AG08395 (cell line): ENCODE measurements at places on chromosomes 3 and 15.

DNA sequence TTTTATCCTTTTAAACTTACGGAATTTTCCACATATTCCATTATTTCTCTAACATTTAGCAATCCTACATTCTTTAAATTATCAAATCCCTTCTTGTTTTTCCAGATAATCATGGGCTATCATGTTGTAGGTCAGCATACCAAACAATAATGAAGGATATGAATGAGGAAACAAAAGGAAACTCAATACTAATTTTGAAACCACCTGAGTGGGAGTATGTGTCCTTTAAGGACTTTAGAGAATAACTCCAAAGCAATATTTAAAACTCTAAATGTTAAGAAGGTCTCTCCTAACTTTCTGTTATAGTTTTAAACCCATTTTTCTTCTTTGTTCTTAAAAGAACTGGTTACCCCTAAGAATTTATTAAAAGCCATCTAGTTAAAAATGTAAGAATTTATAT lies 43.0 kb downstream of the TP53BP1 start:
- no peak for DNase-seq

GRCh38 chr15:88904257-88904623 lies 8.9 kb upstream of the HAPLN3 start:
- DNase-seq, result no peak

GRCh38 chr3:194117104-194117845 lies 18.7 kb upstream of the HES1 start:
- no peak for DNase-seq

DNA sequence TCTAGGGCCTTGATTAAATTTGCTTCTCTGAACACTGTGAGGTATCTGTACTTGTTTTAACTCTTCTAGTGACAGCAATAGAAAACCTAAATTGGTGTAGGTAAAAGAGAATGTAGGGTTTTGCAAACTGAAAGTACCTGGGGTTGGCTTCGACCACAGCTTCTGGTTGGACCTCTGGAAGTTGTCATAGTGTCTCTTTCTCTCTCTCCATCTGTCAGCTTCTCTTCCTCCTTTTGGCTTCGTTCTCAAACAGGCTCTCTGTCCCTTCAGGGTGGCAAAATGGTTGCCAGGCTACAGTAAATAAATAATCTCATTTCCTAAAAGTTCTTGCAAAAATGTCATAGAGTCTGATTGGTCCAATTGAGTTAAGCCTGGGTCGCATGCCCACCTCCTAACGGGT lies 149.3 kb upstream of the CTDSPL start:
- no peak for DNase-seq

- DNase-seq, result no peak
Observed at GRCh38 chr15:96767703-96768434, 437.4 kb downstream of the NR2F2 start.

- no peak for DNase-seq
Observed at GRCh38 chr15:47383801-47384200, 333.5 kb upstream of the SEMA6D start.

DNA sequence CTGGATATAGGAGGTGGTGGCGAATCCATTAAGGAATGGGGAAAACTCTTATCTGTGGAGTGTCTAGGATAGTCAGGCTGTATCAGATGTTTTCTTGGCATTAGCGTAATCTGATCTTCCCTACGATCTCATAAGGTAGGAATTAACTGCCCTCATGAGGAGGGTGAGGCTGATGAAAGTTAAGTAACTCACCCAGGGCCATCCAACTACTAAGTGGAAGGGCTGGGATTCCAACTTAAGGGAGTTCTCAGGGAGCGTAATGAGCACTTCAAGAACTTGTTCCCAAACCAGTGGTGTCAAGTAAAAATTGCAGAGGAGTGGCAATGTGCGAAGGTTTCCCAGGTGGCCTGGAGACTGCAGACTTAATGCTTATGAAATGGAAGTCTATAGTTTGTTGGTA lies 55.9 kb upstream of the OSBPL11 start:
- DNase-seq, result peak; percentile 12

- no peak for DNase-seq
Observed at GRCh38 chr3:127141921-127142730, 50.8 kb upstream of the PRR23E start.

- DNase-seq, result no peak
Observed at GRCh38 chr3:33855884-33856546, 57.6 kb downstream of the PDCD6IP start.

DNA sequence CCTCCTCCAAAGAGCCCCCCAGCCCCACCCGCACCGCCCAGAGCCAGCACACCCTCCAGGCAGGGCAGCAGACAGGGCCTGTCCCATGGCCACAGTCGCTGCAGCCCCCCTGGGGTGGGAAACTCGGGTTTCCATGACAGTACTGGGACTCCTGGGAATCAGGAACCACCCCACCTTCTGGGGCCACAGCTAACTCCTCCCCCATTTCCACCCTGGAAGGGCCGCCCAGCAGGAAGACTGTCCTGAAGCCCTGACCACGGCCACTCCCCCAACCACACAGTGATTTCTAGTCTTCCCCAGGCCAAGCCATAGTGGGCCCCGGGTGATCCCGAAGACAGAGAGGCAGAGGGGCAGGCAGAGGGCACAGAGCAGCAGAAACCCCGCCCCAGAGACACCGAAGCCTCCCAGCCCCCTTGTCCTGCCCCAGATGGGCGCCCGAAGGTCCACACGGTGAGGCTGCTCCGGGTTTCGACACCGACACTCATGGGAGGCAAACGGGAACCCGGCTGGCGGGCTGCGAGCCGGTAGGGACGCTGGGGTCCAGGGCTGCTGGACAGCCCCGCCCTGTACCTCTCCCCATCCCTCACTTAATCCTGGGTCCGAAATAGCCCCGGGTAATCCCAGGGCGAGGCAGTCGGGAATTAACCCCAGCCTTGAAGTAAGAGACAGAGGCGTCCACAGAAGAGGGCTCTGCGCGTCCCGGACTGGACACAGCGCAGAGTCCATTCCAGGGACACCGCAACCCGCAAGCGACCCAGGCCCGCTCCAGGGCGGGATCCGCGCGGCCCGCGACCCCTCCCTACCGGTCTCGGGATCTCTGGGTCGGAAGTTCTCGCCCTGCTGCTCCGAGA lies 138.4 kb downstream of the NUP210 start:
- no peak for DNase-seq

- DNase-seq, result peak; percentile 58
Observed at GRCh38 chr3:107392549-107393165, 15.4 kb downstream of the CCDC54 start.

DNA sequence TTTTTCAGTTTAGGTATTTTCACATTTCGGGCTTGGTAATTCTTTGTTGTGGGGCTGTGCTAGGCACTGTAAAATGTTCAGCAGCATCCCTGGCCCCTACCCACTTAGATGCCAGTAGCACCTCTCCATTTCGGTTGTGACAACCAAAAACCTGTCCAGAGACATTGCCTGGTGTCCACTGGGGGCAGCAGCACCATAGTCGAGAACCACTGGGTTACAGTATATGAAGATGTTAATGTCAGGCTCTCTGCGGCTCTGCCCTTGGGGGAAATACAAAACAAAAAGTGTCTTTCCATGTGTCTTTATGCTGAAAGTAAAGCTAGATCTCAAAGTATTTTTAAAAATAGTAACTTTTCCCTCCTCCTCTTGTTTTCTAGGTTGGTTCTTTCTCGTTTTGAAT lies 177.2 kb downstream of the ITPR1 start:
- peak; percentile 25 for DNase-seq

GRCh38 chr3:13072600-13073325 lies 466 bp downstream of the IQSEC1 start:
- DNase-seq, result no peak

- DNase-seq, result no peak
Observed at GRCh38 chr3:47433796-47434195, 41.9 kb downstream of the SCAP start.

- DNase-seq, result no peak
Observed at GRCh38 chr3:176174060-176174459, 1023.2 kb downstream of the TBL1XR1 start.

DNA sequence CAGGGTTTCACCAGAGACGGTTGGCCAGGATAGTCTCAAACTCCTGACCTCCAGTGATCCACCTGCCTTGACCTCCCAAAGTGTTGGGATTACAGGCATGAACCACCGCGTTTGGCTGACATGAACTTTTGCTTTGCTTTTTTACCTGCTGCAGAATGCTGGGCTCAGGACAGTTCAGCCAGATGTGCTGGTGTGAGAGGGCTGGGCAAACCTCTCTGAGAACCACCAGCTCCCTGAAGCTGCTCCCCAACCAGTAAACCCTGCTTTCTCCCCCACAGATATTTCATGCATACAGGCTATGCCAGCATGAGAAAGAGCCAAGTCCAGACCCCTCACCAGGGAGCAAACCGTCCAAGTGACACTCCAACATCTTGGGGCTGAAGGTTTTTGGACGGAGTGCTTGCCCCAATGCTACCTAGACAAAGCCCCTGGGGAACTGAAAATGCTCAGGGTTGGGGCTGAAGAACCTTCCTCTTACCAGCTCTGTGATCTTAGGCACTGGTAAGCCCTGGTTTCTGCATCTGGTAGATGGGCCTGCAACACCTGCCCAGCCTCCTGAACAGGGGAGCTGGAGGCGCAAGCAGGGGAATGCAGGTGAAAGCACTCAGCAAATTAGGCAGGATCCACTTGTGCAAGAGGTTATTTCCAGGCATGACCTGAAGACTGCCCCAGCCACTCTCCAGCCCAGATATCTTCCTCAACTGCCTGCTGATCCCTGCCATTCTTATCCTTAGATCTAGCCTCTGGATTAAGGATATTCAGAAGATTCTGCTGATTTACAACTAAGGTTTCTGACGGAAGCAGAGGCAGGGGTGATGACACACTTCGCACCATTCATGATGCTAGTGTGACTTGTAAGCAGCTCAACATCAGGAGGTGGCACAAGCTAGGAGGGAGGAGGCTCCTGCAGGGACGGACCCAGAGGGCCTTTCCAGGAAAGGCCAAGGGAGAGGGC lies 78.8 kb downstream of the TLE3 start:
- DNase-seq, result no peak

DNA sequence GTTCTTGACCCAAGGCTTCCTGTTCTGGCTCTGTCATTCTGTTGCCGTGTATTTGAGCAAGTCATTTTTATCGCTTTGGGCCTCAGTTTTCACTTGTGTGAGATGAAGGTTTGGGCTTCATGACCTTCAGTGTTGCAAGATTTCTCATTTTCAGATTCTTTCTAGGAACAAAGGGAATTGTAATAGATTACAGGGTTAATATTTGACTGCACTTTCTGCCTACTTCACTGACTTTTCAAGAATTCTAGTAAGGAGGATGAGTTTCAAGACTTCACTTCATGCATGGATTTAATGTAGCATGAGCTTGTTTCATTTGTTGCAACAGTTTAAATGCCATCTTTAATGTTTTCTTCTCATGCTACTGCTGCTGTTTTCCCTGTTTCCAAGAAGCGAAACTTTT lies 226.5 kb downstream of the NLGN1 start:
- DNase-seq, result no peak

DNA sequence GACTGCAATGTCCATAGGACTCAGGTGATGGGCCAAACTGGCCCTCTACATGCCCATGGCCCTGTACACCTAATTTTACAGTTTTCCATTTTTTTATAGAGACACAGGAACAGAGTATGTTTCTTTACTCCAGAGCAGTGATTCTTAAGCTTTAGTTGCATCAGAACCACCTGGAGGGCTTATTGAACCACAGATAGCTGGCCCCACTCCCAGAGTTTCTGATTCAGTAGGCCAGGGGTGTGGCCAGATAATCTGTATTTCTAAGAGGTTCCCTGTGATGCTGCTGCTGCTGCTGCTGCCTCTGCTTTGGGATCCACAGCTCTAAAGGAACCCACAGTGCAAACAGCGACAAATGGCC lies 5.1 kb downstream of the RBP1 start:
- peak; percentile 26 for DNase-seq

- no peak for DNase-seq
Observed at GRCh38 chr3:126036056-126036549, 47.8 kb downstream of the SLC41A3 start.

DNA sequence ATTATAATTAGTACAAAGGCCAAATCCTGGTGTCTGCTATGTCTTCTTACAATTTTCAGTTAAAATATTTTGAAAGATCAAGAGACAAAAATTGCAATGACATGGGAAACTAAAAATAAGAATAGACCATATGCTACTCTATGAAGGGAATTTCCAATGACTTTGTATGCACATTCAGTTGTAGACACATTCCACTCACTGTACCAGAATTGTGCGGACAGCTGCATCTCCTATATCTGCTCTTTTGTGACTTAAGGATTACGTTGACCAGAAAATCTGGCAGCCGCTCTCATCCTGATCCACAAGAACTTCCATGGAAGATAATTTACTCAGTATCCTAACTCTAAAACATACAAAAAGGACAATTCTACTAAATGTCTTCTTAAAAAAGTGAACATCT lies 493.9 kb upstream of the KCNMB2 start:
- DNase-seq, result no peak

GRCh38 chr3:166877971-166878370 lies 502.1 kb downstream of the ZBBX start:
- DNase-seq, result no peak

DNA sequence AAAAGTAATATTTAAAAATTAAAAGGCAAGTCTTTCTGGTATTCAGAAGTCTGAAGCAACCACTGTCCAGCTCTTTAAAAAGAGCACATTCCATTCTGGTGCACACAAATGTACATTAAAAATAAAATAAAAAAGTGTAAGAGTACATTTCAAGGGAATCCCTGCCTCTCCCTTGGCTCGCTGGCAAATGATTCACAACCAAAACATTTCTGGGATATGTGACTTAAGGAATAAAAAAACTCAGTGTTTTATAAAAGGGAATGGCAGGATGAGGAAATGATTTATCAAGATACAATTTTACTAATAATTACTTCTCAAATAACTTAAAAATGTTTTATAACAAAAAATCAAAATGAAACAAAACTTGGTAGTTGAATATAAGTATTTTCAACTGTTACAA lies 23.8 kb upstream of the ANXA2 start:
- DNase-seq, result peak; percentile 49

DNA sequence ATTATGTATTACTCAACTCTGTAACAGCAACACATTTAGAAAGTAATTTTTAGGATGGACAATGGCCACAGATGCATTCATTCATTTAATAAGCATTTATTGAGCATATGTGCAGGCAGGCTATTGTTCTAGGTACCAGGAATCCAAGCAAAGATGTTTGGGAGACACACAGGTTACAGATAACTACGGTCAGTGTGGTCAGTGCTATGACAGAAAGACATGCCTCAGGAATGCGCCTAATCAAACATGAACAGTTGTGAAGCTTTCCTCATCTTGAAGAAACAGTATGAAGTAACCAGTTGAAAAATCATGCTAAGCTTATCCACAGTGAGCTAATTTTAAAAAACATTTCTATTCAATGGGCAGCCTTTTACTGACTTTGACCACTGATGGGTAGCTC lies 155.4 kb upstream of the CCDC54 start:
- DNase-seq, result no peak

GRCh38 chr15:57025264-57025926 lies 107.0 kb downstream of the TCF12 start:
- peak; percentile 24 for DNase-seq

- peak; percentile 44 for DNase-seq
Observed at GRCh38 chr3:188152660-188153436, 1.1 kb upstream of the LPP start.

GRCh38 chr3:101340591-101340990 lies 20.2 kb upstream of the IMPG2 start:
- DNase-seq, result no peak

- peak; percentile 47 for DNase-seq
Observed at GRCh38 chr15:45648521-45649200, 13.8 kb downstream of the SQOR start.

GRCh38 chr15:63299943-63300575 lies 22.7 kb downstream of the APH1B start:
- no peak for DNase-seq

- peak; percentile 29 for DNase-seq
Observed at GRCh38 chr15:97978401-97979139, 18.1 kb downstream of the ARRDC4 start.

GRCh38 chr3:110077093-110077492 lies 739.7 kb upstream of the DPPA4 start:
- DNase-seq, result no peak

GRCh38 chr3:128071771-128072453 lies 19.7 kb downstream of the SEC61A1 start:
- DNase-seq, result no peak
